ENCODE measurements at places on chromosomes 13 and 19.

GRCh38 chr19:14494910-14495671 is 836 bp downstream of the GIPC1 start:
- no peak for DNase-seq

DNA sequence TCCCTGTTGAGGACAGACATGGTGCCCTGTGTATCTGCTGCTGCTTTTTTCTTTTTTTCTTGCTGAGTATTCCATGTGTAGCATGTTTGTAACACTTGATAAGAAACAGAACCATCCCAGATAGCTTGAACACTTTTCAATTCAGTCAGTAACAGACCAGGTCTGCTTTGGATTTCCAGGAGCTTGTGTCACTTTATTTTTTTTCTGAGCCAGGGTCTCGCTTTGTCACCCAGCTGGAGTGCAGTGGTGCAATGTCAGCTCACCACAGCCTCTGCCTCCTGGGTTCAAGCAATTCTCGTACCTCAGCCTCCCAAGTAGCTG is 43.7 kb downstream of the BBC3 start:
- no peak for DNase-seq

- DNase-seq, result peak; percentile 63
Measured at GRCh38 chr13:113736258-113736731, 22.7 kb upstream of the TMEM255B start.

GRCh38 chr13:67298297-67298696 is 68.2 kb upstream of the PCDH9 start:
- DNase-seq, result no peak

DNA sequence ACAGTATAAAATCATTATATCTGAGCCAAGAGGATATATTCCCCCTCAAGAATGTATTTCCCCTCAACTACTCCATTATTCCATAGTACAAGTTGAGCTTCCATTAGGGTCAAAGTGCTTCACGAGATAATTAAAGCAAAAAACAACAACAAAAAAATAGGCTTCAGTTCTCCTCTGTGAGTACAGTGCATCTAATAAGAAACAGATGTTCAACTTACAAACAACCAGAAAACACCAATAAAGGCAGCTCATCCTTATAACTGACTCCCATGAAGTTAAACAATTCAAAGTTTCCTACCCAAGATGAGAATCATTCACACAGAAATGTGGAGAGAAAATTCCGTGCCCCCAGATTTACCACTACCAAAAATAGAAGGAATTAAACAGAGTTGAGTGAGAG is 854.4 kb downstream of the PCDH9 start:
- no peak for DNase-seq

DNA sequence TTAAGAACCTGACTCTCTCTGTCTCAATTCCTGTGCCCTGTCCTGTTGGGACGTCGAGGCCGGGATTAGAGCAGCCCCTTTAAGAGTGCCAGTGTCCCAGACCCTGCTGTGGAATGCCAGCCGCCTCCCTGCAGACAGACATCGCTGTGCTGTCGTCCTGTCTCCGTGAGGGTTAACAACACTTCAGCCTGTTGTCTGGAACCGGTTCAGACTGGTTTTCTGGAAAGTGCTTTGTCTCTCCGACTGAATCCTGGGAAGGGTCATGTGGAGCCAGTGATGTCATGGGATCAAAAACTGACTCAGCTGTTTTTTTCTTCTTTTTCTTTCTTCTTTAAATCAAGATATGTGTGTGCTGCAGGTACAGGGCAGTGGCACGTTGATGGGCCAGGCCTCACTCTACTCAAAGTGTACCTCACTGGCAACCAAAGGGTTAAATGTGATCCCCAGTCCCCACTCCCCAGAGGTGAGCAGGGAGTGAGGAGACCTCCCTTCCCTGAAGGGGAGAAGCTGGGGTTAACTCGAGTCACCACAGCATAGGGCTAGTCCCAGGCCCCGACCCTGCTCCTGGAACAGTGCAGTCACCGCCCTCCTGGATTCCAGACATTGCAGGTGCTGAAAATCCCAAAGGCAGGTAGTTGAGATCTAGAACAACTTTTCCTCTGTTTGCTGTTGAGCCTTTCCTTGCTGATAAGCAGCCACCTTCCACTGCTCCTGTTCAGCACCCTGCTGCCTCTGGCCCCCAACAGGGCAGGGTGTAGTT is 50.8 kb downstream of the TSSK6 start:
- no peak for DNase-seq
